Femur (tissue), 1 donor: ENCODE measurements at places on chromosomes 16 and 17.

DNA sequence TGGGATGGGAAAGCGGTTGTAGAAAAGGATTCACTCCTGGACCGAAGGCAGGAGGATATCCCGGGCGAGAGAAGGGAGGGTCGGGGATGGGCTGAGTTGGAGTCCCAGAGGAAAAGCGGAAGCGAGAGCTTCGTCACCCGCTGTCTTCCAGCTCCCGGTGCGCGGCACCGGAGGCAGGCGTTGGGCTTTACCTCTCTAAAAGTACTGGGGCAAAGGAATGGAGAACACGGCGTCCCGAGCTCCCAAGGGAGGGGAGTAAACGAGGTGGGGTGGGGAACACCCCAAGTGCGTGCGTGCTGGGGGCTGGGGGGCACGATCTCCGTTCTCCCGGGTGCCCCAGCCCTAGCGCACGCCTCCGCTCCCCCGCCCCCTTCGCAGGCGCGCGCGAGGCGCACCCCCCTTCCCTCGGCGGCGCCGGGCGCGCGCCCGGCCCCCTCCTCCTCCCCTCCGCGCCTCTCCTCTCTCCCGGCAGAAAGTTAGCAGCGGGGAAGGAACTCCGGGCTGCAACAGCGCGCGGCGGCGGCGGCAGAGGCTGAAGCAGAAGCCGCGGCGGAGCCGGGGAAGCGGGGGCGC lies at the start of gene HS3ST4:
Gene HS3ST4 (plus strand): TSS at position 441 of the 573 bp plus-strand sequence.
- no peak for DNase-seq

DNA sequence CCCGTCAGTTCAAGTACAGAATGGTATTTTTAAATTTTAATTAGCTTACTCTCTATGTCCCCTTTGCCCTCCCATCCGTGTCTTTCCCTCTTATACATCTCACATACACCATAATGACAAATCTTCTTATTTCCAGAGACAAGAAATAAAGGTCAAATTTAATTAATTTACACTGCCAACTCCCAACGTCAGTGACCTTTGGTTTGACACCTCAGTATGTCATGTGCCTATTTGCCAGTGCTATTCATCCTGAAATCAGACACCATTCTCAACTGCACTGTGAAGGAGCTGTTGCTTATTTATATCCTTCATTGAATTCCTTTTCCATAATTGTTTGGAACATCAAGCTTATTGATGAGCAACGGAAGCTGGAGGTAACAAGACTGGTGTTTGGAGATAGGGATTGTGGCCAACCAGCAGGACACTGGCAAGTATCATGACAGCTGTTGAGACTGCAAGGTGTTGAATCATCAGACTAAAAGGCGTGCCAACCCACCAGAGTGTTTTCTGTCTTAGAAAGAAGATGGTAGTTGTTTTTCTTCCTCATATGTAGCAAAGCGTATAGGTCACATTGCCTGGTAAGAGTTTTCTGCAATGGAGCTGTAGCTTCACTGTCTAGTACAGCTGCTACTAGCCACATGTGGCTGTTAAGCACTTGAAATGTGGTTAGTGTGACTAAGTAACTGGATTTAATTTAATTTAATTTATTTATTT lies 12.5 kb downstream of the CALCOCO2 start:
- DNase-seq = no peak

- DNase-seq = no peak
Observed at GRCh38 chr17:58065238-58065637, 18.0 kb upstream of the DYNLL2 start.

DNA sequence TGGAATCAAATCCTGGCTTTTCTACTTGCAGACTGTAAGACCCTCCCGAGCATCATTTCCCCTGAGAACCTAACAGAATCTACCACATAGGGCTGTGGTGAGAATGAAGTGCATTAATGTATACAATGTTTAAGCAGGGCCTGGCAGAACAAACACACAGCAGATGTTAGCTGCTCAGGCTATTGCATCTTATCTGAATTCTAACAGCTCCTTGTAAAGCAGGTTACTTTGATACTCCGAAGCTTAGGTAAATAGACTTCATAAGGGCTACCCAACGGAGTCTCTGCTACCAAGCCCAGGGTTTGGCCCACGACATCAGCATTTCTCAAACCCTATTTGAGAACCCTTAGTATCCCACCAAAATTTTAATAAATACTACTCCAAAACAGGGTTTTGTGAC lies 24.4 kb upstream of the NOS2 start:
- DNase-seq = no peak

- peak; percentile 91 for DNase-seq
Observed at GRCh38 chr17:29615492-29616299, 7.0 kb downstream of the CORO6 start.

DNA sequence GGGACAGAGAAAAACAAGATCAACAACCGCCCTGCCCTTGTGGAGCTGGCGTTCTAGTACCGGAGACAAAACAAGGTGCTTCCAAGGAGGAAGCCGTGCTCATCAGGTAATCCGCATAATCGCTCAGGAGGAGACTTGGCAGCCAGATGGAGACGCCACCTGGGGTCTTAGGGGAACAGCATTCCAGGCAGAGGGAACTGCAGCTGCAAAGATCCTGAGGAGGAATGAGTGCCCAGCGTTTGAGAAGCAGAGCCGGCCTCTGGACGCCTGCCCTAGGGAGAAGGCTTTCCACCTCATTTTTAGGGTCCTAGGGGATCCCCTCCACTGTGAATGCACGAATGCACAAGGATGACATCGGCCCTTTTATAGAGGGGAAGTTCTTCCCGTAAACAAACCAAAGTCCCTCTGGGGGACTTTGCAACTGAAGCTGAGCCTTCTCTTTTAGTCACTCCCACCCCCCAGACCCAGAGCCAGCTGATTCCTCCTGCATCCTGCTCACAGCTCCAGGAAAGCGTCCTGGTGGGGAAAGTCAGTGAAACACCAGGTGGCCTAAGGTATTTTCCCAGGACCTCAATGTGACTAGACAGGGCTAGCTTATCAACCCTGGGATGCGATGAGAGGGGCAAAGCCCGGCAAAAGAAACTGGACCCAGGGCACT lies 13.2 kb upstream of the MPRIP start:
- DNase-seq = no peak

DNA sequence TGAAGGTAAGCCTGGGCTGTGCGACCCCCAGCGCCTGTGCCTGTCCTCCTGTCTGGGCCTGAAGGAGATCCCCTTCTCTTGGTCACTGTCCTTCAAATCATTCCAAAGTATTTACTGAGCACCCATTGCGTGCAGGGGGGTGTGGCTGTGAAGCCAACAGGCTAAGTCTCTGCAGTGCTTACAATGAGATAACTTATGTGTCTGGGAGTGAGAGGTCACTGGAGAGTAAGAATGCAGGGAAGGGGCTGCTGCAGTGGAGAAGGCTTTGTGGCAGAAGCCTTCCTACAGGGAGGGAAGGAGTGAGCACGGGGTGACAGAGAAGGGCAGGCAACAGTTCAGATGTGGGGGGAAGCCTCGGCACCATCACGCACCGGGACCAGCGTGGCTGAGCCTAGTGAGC lies 11.2 kb upstream of the SMIM5 start:
- no peak for DNase-seq

GRCh38 chr17:48577946-48578615 lies at the start of gene HOXB4:
HOXB4 (minus strand) TSS chr17:48578350; CDS start chr17:48578319, 31 bp downstream.
- peak; percentile 85 for DNase-seq

DNA sequence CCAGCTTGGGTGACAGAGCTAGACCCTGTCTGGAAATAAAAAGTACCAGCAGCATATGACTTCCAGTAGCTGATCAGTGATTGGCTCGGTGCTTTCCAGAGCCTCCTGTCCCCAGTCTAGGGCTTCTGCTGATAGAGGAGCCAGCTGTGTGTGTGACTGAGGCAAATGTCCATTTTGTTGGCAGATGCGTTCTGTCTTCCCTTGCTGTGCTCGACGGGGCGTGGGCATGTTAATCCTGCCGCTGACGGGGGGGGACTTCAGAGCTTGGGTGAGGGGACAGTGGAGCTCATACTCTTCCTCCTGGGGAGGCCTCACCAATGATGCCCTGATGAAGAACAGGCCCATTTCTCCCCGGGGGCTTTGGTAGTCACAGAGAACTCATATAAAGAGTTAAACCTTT lies 14.6 kb downstream of the KCTD2 start:
- no peak for DNase-seq

GRCh38 chr16:6946802-6947201 lies 385.8 kb upstream of the RBFOX1 start:
- no peak for DNase-seq

- no peak for DNase-seq
Observed at GRCh38 chr16:81127051-81127450, 30.9 kb upstream of the GCSH start.

DNA sequence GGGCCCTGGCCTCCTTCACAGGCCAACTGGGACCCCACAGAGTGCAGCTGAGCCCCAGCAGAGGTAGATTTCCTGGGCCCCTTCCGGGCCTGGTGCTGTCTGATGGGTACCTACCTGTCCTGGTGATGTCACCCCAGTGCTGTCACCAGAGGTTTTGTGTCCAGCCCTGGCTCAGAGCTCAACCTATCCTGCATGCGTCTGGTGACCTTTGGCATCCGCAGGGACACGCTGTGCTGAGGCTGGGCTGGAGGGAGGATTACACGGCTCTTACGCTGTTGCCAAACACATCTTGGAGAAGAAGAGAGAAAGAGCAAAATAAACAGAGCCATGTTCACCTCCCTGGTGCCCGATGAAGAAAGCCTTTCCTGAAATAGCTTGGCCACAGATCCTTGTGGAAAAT lies 70.6 kb upstream of the MED9 start:
- DNase-seq = no peak

- DNase-seq = no peak
Observed at GRCh38 chr17:82668024-82668630, 19.9 kb upstream of the WDR45B start.

DNA sequence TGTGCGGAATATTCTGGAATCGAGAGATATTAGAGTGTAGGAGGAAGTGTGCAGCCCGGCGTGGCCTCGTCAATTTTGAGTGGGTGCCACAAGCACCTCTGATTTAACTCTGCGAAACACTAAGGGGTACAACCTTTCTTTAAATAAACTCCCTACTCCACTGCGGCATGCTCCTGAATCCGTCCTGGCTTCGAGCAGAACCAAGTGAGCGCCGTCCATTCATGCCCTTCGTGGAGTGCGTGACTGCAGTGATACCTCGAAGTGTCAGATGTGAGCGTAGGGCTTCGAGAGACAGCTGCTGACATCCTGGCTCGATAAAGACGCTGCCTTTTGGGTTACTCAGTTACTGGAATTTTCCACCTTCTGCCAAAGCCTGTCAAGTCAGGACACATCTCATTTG lies 128.8 kb downstream of the FOXL1 start:
- no peak for DNase-seq

GRCh38 chr16:1560153-1560552 lies 26.7 kb downstream of the TMEM204 start:
- DNase-seq = no peak
